ENCODE measurements at places on chromosomes 3 and 15.

DNA sequence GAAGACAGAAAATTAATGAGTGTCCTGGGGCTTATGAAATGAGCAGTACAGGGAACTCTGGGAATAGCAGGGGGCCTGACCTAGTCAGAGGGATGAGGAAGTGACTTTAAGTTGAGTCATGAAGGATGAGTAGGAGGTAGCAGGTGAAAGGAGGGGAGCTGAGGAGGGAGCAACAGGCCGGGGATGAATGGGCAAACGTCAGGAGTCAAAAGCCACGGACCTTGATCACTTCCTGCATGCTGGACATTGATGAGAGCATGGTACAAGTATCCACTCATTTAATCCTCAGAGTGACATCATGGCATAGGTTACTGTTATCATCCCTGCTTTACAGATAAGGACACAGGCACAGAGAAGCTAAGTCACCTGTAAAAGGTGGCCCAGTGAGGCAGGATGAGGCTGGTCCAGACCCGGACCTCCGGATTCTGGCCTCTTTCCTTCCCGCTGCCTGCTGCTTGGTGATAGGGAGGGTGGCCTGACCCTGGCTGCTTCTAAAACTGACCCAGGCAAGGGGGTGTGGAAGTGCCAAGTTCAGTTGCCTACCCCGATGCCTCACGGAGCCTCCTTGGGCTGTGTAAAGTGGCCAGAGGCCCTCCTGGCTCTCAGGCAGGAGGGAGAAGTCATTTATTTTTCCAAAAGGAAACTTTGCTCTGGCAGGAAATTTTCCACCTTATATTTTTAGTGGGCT, 7.6 kb downstream of the CORO2B start:
- H3K27ac ChIP-seq, result no peak overlapping the region
- H3K36me3 ChIP-seq, result no peaks in the 10 kb centered on the region
- H3K4me3 ChIP-seq, result no peak overlapping the region
- DNase-seq, result no peak
- peaks cover 2% of the 10 kb centered on the region for H3K4me1 ChIP-seq

DNA sequence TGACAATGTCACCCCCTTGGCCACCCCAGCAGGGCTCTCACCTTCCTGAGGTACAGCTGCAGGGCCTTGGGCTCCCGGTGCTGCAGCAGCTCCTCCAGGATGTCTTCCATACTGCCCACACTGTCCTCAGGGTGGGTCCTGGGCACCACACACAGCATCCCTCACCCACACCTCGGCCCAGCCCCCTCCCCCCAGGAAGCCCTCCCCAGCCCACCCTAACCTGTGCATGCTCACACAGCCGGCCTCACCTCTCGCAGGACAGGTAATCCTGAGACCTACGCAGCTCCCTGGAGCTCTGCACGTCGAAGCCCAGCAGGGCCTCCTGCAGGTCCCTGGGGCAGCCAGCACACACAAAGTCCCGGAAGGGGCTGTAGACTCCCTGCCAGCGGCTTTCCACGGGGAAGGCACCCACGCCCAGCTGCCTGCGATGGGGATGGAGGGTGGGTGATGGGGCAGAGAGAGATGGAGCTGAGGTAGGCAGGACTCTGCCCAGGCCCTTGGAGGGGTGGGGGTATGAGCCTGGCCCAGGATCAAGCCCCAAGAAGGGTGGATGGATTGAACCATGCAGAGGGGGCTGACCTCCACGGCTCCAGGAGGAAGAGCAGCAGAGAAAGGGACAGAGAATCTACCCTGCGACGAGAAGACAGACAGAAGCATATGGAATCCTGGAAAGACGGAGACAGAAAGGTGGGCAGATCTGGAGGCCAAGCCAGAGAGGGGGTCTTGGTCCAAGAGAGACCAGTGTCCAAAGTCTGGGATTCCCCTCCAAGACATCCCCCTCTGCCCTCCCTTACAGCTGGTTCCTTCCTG, 16.7 kb downstream of the ALS2CL start:
- no peaks in the 10 kb centered on the region for H3K36me3 ChIP-seq
- no peaks in the 10 kb centered on the region for H3K4me1 ChIP-seq
- DNase-seq, result no peak
- no peak overlapping the region for H3K4me3 ChIP-seq
- no peak overlapping the region for H3K27ac ChIP-seq
- peaks cover 18% of the 10 kb centered on the region for H3K27me3 ChIP-seq

GRCh38 chr3:150384296-150385212, 23.5 kb upstream of the TSC22D2 start:
- no peaks in the 10 kb centered on the region for H3K36me3 ChIP-seq
- peak; percentile 41 for DNase-seq
- H3K4me1 ChIP-seq, result peaks cover 18% of the 10 kb centered on the region
- H3K27ac ChIP-seq, result no peak overlapping the region
- no peaks in the 10 kb centered on the region for H3K27me3 ChIP-seq

DNA sequence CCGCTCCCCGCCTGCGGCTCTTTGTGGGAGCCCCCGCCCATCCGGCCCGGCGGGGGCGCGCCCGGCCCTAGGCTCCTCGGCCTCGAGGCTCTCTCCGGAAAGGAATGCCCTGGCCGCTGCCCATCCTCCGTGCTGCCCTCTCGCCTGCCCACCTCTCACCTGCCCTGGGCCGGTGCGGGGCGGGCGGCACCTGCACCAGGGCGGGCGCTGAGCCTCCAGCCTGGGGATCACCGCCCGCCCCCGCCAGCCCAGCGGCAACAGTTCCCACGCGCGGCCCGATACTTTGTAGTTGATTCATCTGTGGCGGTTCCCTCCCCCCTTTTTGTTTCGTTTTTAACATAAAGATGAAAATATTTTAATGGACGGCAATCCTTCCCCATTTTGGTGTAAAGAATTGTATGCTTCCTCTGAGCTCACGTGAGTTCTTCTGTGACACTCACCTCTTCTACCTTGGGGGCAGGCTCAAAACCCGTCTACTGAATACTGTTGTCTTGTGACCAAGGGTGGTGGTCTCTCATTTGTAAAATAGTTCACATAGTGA, 1.9 kb downstream of the KLF13 start:
- no peaks in the 10 kb centered on the region for H3K27me3 ChIP-seq
- H3K27ac ChIP-seq, result peak overlapping the region; percentile 98
- DNase-seq, result peak; percentile 70
- peaks cover 63% of the 10 kb centered on the region for H3K4me1 ChIP-seq
- peak overlapping the region; percentile 99 for H3K4me3 ChIP-seq

- no peaks in the 10 kb centered on the region for H3K27me3 ChIP-seq
- H3K36me3 ChIP-seq, result no peaks in the 10 kb centered on the region
- no peak overlapping the region for H3K4me3 ChIP-seq
- no peak for DNase-seq
Measured at GRCh38 chr3:90253131-90253530, 1145.7 kb downstream of the EPHA3 start.

GRCh38 chr15:40928821-40929659, at the start of gene DLL4:
Gene DLL4 (plus strand): TSS chr15:40929340. CDS start chr15:40929669, 329 bp downstream.
- H3K4me1 ChIP-seq, result peaks cover 46% of the 10 kb centered on the region
- H3K27me3 ChIP-seq, result peaks cover 60% of the 10 kb centered on the region
- DNase-seq, result no peak
- H3K27ac ChIP-seq, result peak within 1 kb of the TSS; percentile 38
- H3K36me3 ChIP-seq, result peaks cover 2% of the 10 kb centered on the region

- peaks cover 2% of the 10 kb centered on the region for H3K36me3 ChIP-seq
- no peaks in the 10 kb centered on the region for H3K27me3 ChIP-seq
- H3K4me3 ChIP-seq, result no peak overlapping the region
- H3K4me1 ChIP-seq, result peaks cover 15% of the 10 kb centered on the region
- no peak overlapping the region for H3K27ac ChIP-seq
Measured at GRCh38 chr3:188365988-188366698, 212.2 kb downstream of the LPP start.

GRCh38 chr15:88563638-88564037, 17.2 kb upstream of the DET1 start:
- peaks cover 49% of the 10 kb centered on the region for H3K27me3 ChIP-seq
- no peak for DNase-seq
- H3K4me1 ChIP-seq, result no peaks in the 10 kb centered on the region
- no peaks in the 10 kb centered on the region for H3K36me3 ChIP-seq
- no peak overlapping the region for H3K27ac ChIP-seq
- no peak overlapping the region for H3K4me3 ChIP-seq

DNA sequence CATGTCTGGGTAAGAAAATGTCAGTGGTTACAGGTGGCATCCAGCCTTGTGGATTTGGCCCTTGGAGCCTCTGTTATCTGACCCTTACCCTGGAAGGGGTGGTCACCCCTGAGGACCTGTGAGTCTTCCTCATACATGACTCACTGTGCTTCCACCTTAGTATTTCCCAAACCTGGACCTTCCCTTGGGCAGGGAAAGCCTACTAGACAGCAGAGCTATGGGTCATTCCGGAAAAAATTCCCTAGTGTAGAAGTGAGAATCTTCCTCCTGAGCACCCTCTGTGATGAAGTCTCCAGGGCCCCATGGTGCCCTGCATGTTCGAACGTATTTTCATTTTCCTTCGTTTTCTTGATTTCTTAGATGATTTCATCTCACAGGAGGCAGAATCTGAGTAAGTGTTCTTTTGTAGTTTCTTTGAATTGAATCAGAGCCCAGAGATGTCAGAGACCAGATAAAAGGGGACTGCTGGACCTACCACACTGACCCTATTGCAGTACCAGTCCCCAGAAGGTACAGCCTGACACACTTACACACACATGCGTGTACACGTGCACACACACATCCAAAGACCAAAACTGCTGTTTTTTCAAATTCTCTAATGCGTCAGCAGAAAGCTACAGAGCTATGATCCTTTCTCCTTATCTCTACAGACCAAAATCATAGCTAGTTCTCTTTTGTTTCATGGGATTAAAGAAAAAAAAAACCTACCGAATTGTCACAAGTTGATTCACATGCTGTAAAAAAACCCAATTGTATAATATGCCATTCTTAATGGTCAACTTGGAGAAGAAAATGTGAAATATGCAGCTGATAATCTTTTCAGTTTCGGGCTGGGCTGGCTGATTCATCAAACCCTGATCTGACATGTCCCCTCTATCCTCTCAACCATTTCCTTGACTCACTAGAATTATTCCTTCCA, 50.5 kb upstream of the ARHGEF3 start:
- H3K4me3 ChIP-seq, result no peak overlapping the region
- no peaks in the 10 kb centered on the region for H3K36me3 ChIP-seq
- peaks cover 38% of the 10 kb centered on the region for H3K4me1 ChIP-seq
- no peak overlapping the region for H3K27ac ChIP-seq

- peak overlapping the region; percentile 25 for H3K4me3 ChIP-seq
- DNase-seq, result peak; percentile 51
- H3K36me3 ChIP-seq, result peaks cover 36% of the 10 kb centered on the region
- H3K4me1 ChIP-seq, result peaks cover 47% of the 10 kb centered on the region
- H3K27me3 ChIP-seq, result no peaks in the 10 kb centered on the region
Measured at GRCh38 chr3:114308830-114309229, 15.0 kb downstream of the TIGIT start.

GRCh38 chr15:85356276-85356675, 24.1 kb upstream of the AKAP13 start:
- no peak for DNase-seq
- H3K27ac ChIP-seq, result no peak overlapping the region
- no peak overlapping the region for H3K4me3 ChIP-seq
- peaks cover 6% of the 10 kb centered on the region for H3K36me3 ChIP-seq
- H3K27me3 ChIP-seq, result peaks cover 8% of the 10 kb centered on the region
- H3K4me1 ChIP-seq, result peaks cover 6% of the 10 kb centered on the region

DNA sequence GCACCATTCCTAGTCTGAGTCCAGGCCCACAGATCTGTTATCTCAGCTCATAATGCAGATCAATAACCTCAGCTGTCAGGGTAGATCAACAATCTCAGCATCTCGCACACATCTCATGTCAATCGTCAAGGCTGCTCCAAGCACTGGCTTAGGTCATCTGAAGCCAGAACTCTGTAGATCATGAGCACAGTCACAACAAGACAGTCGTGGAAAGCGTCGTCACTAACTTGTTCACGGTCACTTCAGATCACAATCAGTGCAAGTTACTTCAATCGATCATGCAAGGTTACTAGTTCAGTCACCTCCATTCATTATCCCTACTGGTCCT, 71.8 kb downstream of the RBPMS2 start:
- peak overlapping the region; percentile 67 for H3K4me3 ChIP-seq
- peaks cover 8% of the 10 kb centered on the region for H3K36me3 ChIP-seq
- no peaks in the 10 kb centered on the region for H3K27me3 ChIP-seq
- DNase-seq, result no peak

GRCh38 chr15:60720493-60721256, 241.7 kb upstream of the ICE2 start:
- peaks cover 33% of the 10 kb centered on the region for H3K4me1 ChIP-seq
- peak overlapping the region; percentile 80 for H3K4me3 ChIP-seq
- DNase-seq, result peak; percentile 9
- peaks cover 6% of the 10 kb centered on the region for H3K36me3 ChIP-seq
- H3K27me3 ChIP-seq, result no peaks in the 10 kb centered on the region

DNA sequence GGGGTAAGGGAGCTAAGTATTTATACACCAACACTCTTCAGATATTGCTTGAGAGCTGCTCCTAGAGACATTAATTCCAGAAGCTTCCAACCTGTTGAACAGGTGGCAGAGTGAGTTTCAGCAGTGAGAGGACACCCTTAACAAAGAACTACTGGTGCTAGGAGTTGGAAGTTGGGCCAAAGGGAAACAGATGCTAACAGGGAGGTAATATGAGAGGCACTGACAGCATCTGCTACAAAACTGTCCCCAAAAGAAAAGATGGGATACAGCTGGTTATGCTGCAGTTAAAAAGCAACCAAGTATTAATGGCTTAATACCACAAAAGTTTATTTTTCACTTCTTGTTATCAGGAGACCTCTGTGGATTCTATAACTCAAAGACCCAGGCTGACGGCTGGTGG, 104.5 kb upstream of the SATB1 start:
- DNase-seq, result no peak
- no peaks in the 10 kb centered on the region for H3K36me3 ChIP-seq
- H3K27ac ChIP-seq, result peak overlapping the region; percentile 14
- no peak overlapping the region for H3K4me3 ChIP-seq

GRCh38 chr3:89300981-89301380, 193.6 kb downstream of the EPHA3 start:
- no peak for DNase-seq
- no peaks in the 10 kb centered on the region for H3K27me3 ChIP-seq
- no peaks in the 10 kb centered on the region for H3K36me3 ChIP-seq
- no peak overlapping the region for H3K27ac ChIP-seq
- no peaks in the 10 kb centered on the region for H3K4me1 ChIP-seq

GRCh38 chr3:126517291-126517951, at the start of gene UROC1:
Gene UROC1 (minus strand): TSS chr3:126517773. CDS start chr3:126517719, 54 bp downstream.
- no peak within 1 kb of the TSS for H3K4me3 ChIP-seq
- peaks cover 5% of the 10 kb centered on the region for H3K27me3 ChIP-seq
- H3K4me1 ChIP-seq, result no peaks in the 10 kb centered on the region

DNA sequence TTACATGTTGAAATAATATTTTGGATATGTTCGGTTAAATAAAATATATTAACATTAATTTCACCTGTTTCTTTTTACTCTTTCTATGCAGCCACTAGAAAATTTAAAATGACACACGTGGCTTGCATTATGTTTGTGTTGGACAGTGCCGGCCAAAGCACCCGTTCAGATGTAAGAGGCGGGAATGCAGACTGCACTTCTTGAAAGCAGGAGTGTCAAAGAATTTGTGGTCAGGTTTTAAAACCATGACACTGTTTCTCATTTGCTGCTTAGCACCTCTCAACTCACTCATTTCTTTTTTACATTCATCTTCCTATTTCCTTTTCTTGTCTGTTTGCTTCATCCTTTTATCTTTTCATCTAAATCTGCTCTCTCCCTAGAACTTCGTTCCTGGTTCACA, 35.3 kb upstream of the MINAR1 start:
- no peak overlapping the region for H3K4me3 ChIP-seq
- no peaks in the 10 kb centered on the region for H3K4me1 ChIP-seq
- H3K27ac ChIP-seq, result no peak overlapping the region
- H3K27me3 ChIP-seq, result no peaks in the 10 kb centered on the region
- DNase-seq, result no peak

GRCh38 chr15:38088971-38089370, 154.5 kb downstream of the TMCO5A start:
- DNase-seq, result no peak
- no peak overlapping the region for H3K4me3 ChIP-seq
- no peaks in the 10 kb centered on the region for H3K36me3 ChIP-seq
- peaks cover 12% of the 10 kb centered on the region for H3K4me1 ChIP-seq
- no peak overlapping the region for H3K27ac ChIP-seq

Data from effector memory CD8-positive, alpha-beta T cell (primary cell).